ENCODE measurements at places on chromosomes 11 and 22.

GRCh38 chr11:60316317-60316716 is 10.7 kb upstream of the MS4A6E start:
- no peak for DNase-seq

GRCh38 chr22:36871669-36872081 is 10.9 kb downstream of the NCF4 start:
- DNase-seq = no peak

DNA sequence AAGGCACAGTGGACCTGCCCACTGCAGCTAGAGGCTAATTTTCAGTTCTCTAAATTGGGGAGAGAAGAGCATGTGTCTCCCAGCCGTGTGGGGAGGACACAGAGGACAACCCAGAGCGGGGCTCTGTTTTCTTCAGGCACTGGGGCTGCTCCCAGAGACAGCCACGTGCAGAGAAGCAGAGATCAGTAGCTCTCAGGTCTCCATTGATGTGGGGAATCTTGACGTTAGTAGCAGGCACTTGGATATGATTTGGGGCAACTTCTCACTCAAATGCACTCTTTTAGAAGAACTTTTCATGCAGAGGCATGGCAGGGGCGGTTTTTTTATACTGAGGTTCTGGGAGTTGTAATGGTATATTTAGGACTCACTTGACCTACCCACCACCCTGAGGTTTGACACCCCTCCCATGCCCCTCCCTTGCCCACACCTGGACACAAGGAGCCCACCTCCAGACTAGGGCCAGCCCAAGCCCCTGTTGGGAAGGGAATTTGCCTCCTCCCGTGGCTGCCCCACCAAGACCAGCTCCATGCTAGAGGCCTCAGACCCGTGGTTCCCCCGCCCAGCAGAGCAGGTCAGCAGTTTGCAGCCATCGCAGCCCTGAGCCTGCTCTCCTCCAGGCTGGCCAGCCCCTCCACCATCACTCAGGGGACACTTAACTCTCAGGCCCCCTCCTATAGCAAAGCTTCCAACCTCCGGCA is 94.2 kb upstream of the RTL6 start:
- no peak for DNase-seq

DNA sequence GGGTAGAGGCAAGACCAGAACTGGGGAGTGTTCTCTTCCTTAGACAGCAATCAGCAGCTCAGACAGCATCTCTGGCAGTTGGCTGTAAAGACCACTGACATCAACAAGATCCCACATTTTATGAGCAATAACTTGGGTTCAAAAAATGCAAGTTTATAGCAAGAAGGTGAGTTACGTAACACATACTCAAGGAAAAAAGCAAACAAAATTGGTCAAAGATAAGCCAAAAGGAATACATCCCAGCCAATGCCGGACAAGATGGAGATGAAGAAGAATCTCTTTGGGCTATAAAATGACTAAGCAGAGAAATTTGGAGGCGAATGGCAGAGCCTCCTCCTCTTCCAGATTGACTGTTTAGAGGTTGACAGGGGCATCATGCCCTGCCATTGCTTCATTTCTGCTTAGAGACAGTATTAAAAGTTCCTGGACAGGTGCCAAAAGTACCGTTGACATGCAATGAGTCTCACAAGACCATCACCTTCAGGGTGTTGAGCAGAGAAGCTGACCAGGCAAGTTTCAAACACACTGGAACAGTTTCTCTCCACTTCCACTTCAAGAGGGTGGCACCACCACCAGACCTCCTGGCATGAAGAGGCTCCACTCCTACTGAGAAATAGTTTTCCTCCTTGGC is 55.9 kb downstream of the ENDOD1 start:
- DNase-seq = no peak

GRCh38 chr22:47201186-47201995 is 438.9 kb downstream of the TBC1D22A start:
- peak; percentile 60 for DNase-seq

- no peak for DNase-seq
These were observed 91.1 kb upstream of the B3GAT1 start for GRCh38 chr11:134503100-134503499.

- DNase-seq = no peak
These were observed 60.6 kb downstream of the PPP6R2 start for GRCh38 chr22:50403701-50404101.

DNA sequence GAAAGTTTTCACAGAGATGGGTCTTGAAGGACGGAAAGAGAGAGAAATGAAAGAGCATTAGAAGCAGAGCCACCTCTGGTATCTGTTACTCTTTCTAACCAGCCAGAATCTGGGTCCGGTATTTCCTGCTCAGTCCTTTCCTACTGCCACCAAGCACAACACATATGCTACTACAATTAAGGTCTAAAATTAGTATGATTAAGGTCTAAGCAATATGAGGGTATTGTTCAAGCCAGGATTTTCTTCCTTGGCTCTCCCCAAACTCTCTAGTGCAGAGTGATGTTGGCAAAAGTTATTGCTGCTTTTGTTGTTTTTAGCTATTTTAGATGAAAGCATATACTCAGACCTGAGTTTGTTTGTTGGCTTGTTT is 59.2 kb upstream of the EED start:
- DNase-seq = no peak

DNA sequence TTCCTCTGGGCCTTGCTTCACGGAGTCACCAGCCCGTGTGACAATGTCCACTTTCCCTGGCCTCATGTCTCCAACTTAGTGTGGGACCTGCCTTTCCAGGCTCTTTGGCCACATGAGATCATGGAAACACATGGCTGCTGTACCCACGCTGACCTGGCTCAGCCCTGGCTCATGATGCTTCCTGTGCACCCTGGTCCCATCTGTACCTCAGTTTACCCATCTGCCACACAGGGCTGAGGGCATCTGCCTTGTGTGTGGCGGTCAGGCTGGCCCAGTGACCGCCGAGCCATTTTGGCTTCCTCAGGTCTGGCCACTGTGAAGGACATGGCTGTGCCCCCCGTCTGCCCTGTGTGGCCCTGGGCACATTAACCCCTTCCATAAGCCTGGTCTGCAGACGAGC is 32.2 kb upstream of the CCDC188 start:
- DNase-seq = no peak

DNA sequence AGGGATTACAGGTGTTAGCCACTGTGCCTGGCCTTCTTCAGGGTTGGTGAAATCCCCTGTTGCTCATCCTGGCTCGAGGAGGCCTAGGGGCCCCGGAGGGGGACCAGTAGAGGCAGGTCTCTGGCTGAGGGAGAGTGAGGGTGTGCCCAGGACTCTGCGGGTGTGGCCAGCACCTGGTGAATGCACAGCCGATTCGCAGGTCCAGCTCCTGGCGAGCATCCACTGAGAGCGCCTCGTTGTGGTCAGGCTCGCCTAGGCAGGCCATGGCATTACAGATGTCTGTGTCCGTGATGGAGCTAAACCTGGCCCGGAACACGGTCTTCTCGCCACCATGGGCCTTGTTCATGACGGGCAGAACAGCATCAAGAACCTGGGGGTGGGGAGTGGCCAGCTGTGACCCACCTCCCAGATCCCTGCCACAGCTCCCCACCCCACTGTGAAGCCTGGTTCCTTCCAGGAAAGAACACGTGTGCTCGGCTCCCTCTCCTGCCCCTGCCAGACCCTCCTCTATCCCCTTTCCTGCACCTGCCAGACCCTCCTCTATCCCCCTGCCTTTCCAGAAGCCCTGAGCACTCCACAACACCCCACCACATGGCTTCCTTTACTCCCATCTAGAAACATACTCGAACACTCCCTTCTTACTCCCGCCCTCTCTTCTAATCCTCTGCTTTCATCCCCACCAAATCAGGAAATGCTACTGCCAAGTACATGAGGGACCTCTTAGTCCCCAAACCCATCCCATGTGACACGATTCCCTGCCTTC is 12.4 kb downstream of the TOP3B start:
- DNase-seq = no peak

GRCh38 chr11:116960930-116961329 is 123.5 kb upstream of the APOA1 start:
- no peak for DNase-seq

- no peak for DNase-seq
These were observed 585.4 kb downstream of the SOX6 start for GRCh38 chr11:15770798-15771414.

- DNase-seq = no peak
These were observed at the start of gene LRRC55 for GRCh38 chr11:57181678-57182305. Gene LRRC55, plus strand, starts transcription at chr11:57181953. Its CDS starts 70 bp downstream, at chr11:57182023.

- no peak for DNase-seq
These were observed 80.7 kb upstream of the NAV2 start for GRCh38 chr11:19631712-19632498.

DNA sequence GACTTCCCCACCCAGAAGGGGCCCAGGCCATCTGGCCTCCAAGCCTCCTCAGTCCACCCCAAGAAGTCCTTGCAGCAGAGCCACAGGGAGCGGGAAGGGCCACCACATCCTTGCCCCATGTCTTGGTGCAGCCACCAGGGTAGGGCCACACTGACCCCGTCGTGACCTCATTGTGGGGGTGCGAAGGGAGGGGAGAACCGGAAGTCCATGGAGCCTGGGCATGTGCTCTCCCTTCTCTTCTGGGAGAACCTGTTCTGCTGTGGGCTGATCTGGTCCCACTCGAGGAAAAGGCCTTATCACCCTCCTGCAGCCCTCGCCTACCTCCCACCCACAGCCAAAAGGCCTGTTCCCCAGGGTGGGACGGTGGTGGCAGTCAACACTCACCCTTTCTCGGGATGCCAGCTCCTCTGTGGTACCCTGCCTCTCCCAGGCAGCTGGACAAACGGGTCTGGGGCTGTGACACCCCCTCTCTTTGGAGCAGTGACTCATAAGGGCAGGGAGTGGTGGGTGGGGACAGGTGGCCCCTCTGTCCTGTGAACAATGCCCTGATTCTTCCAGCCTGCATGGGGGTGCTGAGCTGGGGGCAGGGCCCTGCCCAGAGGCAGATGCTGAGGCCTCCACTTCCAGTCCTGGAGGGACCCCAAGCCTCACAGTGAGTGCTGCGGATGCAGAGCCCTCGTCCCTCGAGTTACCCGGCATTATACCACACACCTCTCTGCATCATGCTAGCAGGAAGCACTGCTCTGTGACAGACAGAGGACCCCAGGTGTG is 14.6 kb upstream of the CTSD start:
- no peak for DNase-seq

- DNase-seq = no peak
These were observed 23.4 kb downstream of the TPBGL start for GRCh38 chr11:75263944-75264349.

DNA sequence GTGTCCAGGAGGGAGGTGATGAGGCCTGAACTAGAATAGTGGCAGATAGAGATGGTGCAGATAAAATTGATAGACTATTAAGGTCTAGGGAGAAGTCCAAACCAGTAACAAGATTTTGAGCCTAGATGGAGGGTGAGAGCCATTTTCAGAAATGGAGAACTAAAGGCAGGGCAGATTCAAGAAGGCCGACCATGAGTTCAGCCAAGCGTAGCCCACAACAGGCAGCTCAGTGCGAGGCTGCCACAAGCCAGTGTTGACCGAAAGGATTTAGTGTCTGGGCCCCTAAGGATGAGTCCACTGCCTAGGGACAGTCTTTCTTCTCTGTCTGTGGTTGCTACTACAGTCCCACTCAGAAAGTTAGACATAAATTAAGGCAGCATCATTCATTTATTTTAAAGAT is 51.7 kb downstream of the PPP2R1B start:
- no peak for DNase-seq

GRCh38 chr11:16148301-16148931 is 207.9 kb downstream of the SOX6 start:
- DNase-seq = no peak

- no peak for DNase-seq
These were observed 22.2 kb upstream of the UBASH3B start for GRCh38 chr11:122633219-122633829.

DNA sequence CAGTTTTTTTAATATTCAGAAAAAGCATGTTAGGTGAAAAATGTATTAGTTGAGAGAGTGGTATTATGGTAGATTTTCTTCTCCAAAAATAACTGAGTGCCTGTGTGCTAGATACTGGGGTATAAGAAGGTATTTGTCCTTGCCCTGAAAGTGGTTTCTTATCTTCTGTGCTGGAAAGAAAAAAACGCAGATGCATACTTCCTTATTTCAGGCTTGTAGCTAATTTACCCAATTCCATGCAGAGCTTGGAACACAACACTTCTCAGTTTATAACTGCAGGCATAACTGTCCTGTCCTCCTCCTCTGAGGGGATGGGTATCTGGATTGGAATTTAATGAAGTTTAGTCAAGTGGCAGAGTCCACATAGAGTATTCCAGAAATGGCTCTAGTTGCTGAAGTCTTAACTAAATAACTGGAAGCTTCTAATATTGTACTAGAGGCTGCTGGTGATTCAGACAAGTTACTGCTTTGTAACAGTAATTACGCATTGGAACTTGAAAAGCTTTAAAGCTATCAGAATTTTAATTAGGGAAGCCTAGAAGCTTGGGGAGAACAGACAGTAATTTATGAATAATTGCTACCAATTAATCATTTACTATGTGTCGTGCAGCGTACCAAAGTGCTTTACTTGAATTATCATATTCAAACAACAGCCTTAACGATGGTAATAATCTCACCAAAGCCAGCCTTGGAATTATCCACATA is 12.7 kb upstream of the C11orf91 start:
- DNase-seq = no peak

DNA sequence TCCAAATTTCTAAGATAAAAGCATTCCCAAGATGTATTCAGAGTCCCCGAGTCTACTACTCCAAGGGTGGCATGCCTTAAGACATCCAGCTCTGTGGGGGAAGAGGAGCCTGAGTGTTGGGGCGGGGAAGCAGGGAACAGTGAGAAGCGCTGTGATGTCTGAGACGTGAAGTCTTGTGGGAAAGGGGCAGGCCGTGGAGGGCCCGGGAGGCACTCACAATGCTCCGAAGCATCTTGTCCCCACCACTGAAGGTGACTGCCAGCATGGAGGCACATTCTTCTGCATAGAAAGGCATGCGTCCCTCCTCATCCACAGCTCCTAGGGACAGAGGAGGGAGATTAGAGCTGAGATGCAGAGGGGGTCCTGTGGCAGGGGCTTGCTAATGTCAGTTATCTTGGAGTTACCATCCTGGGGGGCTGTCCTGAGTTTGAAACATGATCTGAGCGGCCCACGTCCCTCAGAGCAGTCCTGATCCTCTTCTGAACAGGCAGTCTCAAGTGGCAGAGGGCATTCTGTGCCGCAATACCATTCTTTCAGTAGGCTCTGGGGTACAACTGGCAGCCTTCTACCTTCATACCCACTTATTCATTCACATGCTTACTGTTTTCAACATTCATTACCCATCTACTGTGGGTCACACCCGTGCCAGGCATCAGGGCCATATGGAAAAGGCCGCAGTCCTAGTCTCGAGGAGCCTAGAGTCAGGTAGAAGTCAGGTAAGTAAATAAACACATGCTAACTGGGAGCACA is 8.7 kb downstream of the PCSK7 start:
- no peak for DNase-seq

GRCh38 chr22:20940904-20941385 is 23.7 kb downstream of the CRKL start:
- DNase-seq = no peak

- DNase-seq = no peak
These were observed 728 bp downstream of the RPL3 start for GRCh38 chr22:39318507-39319283.

- no peak for DNase-seq
These were observed 124.1 kb downstream of the MAML2 start for GRCh38 chr11:96218901-96219300.

DNA sequence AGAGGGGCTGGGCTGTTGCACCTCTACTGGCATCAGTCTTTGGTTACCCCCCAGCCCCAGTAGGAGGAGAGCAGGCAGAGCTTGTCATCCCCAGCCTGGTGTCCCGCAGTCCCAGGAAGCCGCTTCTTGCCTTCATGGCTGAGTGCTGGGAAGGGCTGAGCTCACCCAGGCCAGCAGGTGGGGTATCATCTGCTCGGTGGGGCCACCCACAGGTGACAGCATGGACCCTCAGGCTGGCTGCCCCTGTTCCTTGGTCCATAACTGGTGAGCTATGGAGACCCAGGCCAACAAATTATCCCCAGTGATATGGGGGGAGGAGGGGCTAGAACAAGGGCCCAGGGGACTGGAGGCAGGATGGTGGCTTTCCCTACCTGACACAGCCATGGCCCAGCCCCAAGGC is 6.5 kb upstream of the RHOD start:
- DNase-seq = no peak

All from type B pancreatic cell (in vitro differentiated cells).